ENCODE measurements at places on chromosomes 7 and 10. TPM values are rescaled to one million over a fixed set of nuclear protein-coding genes. Genes with fewer than 3 reads are reported as not detected.

The H2BK1 gene
- 0.54 TPM for total RNA-seq

The ASAH2 gene
- total RNA-seq = 1.4 TPM

The HOXA3 gene
- total RNA-seq = 0.08 TPM

- H3K4me1 ChIP-seq = peaks cover 19% of the 10 kb centered on the region
- H3K27me3 ChIP-seq = no peaks in the 10 kb centered on the region
- DNase-seq = no peak
- H3K36me3 ChIP-seq = peaks cover 5% of the 10 kb centered on the region
- peak overlapping the region; percentile 94 for H3K27ac ChIP-seq
These were observed 1.0 kb downstream of the SYPL1 start for GRCh38 chr7:106110885-106111654.

DNA sequence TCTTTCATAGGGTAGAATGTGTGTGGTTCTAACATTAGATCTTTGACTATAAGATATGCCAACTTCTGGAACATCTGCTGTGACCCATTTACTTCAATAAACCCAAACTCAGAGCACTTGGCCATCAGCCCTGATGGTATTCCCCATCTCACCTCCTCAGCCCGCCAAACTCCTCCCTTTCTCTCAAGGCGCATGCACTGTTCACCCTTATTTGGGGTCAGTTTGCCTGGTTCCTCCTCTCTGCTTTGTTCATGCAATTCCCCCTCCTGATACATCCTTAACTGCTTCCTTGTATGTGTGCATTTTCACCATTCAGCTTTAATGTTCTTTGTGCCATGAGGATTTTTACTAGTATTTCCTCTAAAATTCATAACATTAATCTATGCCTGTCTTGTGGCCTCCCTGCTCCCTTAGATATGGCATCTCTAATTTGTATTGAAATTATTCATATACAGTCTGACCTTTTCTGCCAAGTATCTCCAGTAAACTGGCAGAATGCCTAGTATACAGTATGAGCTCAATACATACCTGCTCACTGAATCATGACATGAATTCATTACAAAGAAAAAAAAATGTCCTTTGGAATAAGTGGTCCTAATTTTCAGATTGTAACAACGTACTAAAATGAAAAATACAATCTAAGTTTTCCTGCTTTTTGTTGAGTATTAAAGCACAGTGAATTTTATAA lies 336.8 kb upstream of the IGFBP3 start:
- no peaks in the 10 kb centered on the region for H3K36me3 ChIP-seq
- H3K4me3 ChIP-seq = no peak overlapping the region
- no peaks in the 10 kb centered on the region for H3K27me3 ChIP-seq
- DNase-seq = no peak
- no peak overlapping the region for H3K27ac ChIP-seq

- no peak overlapping the region for H3K27ac ChIP-seq
- H3K4me1 ChIP-seq = no peaks in the 10 kb centered on the region
- H3K27me3 ChIP-seq = no peaks in the 10 kb centered on the region
- H3K4me3 ChIP-seq = no peak overlapping the region
These were observed 560.8 kb downstream of the POM121L12 start for GRCh38 chr7:53596230-53596629.

- peaks cover 36% of the 10 kb centered on the region for H3K4me1 ChIP-seq
- no peaks in the 10 kb centered on the region for H3K27me3 ChIP-seq
- no peak overlapping the region for H3K4me3 ChIP-seq
- no peaks in the 10 kb centered on the region for H3K36me3 ChIP-seq
- DNase-seq = no peak
These were observed 67.1 kb downstream of the AUTS2 start for GRCh38 chr7:69665369-69665768.

DNA sequence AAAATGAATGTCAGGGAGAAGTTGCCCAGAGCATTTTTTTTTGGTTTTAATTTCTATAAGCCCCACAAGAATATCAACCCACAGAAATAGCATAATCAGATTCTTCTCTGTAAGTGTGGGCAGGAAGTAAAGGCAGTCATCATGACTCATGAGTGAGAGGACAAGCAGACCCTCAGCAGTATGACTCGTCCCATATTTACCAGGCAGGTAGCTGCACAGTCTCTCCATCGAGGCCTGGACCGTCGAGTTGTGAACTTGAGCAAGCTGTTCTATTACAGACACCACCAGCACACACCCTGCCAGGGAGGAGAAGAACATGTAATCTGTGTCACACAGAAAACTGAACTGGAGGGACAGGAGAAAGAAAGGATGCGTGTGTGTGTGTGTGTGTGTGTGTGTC lies 37.8 kb downstream of the AOAH start:
- H3K36me3 ChIP-seq = no peaks in the 10 kb centered on the region
- no peak overlapping the region for H3K27ac ChIP-seq
- H3K4me3 ChIP-seq = no peak overlapping the region
- peaks cover 10% of the 10 kb centered on the region for H3K4me1 ChIP-seq

- peaks cover 5% of the 10 kb centered on the region for H3K36me3 ChIP-seq
- DNase-seq = no peak
- H3K4me1 ChIP-seq = peaks cover 13% of the 10 kb centered on the region
- H3K27me3 ChIP-seq = no peaks in the 10 kb centered on the region
- no peak overlapping the region for H3K27ac ChIP-seq
- H3K4me3 ChIP-seq = no peak overlapping the region
These were observed 37.2 kb downstream of the RBM33 start for GRCh38 chr7:155681663-155682062.

DNA sequence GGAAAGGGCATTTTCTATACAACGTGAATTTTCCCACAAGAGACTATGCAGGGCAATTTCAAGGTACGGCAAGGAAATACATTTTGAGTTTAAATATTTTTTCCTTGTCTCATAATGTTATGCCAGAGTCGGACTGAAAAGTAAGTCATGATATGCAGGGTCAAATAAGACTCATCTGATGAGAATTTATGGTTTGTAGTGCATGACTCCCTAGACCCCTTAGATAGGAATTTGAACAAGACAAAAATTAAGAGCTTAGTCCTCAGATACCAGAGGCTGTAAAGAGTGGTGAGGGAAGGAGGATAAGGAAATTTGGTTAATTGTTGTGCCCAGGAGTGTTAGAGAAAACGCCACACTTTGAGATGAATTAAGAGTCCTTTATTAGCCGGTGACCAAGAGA lies 616.6 kb downstream of the XPNPEP1 start:
- H3K4me3 ChIP-seq = no peak overlapping the region
- no peak for DNase-seq
- no peaks in the 10 kb centered on the region for H3K4me1 ChIP-seq
- H3K36me3 ChIP-seq = no peaks in the 10 kb centered on the region
- no peaks in the 10 kb centered on the region for H3K27me3 ChIP-seq

DNA sequence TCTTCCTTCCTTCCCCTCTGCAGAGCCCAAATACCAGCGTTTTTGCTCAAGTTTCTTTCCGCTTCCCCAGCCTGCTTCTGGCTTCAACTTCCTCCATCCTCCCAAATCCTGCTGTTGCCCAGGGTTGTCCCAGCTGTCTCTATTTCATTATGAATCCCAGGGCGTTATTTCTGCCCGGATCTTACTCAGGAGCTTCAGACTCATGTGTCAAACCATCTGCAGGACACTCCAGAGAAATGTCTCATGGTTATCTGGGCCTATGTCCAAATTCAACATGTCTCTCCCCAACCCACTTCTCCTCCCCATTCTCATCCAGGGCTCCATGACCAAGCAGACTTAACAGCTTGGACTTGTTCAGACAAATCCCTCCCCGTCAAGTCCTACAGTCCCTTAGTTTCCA lies 15.6 kb downstream of the ARHGAP22 start:
- no peak overlapping the region for H3K4me3 ChIP-seq
- no peak for DNase-seq
- no peaks in the 10 kb centered on the region for H3K27me3 ChIP-seq
- H3K36me3 ChIP-seq = no peaks in the 10 kb centered on the region

GRCh38 chr10:21458126-21458871 lies 67.2 kb downstream of the SKIDA1 start:
- DNase-seq = no peak
- no peaks in the 10 kb centered on the region for H3K36me3 ChIP-seq
- H3K27ac ChIP-seq = no peak overlapping the region
- H3K4me3 ChIP-seq = no peak overlapping the region
- no peaks in the 10 kb centered on the region for H3K4me1 ChIP-seq

- no peak for DNase-seq
- H3K36me3 ChIP-seq = no peaks in the 10 kb centered on the region
- H3K27me3 ChIP-seq = no peaks in the 10 kb centered on the region
- no peak overlapping the region for H3K4me3 ChIP-seq
These were observed 14.4 kb upstream of the YWHAG start for GRCh38 chr7:76372984-76373833.

GRCh38 chr7:30996256-30996655 lies 32.5 kb downstream of the GHRHR start:
- DNase-seq = no peak
- H3K4me1 ChIP-seq = no peaks in the 10 kb centered on the region
- no peaks in the 10 kb centered on the region for H3K36me3 ChIP-seq
- no peak overlapping the region for H3K4me3 ChIP-seq

DNA sequence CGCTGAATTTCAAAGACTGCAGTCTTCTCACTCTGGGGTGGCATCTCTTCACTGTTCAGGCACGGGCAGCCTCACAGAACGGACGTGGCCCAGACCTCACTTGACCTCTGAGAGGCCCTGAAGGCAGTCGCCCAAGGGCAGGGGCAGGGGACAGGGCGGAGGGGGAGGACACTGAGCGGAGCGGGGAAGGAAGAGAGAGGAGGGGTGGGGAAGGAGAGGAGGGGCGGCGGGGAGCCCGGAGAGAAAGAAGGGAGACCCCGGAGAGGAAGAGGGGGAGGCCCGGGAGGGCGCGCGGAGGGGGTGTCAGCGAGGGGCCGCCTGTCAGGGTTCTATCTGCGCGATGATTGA lies 58.7 kb upstream of the COMTD1 start:
- DNase-seq = no peak
- no peaks in the 10 kb centered on the region for H3K4me1 ChIP-seq
- H3K4me3 ChIP-seq = no peak overlapping the region
- peaks cover 7% of the 10 kb centered on the region for H3K27me3 ChIP-seq
- H3K27ac ChIP-seq = no peak overlapping the region

Data from GM12878 (cell line).